ENCODE measurements at places on chromosomes 4 and X.

DNA sequence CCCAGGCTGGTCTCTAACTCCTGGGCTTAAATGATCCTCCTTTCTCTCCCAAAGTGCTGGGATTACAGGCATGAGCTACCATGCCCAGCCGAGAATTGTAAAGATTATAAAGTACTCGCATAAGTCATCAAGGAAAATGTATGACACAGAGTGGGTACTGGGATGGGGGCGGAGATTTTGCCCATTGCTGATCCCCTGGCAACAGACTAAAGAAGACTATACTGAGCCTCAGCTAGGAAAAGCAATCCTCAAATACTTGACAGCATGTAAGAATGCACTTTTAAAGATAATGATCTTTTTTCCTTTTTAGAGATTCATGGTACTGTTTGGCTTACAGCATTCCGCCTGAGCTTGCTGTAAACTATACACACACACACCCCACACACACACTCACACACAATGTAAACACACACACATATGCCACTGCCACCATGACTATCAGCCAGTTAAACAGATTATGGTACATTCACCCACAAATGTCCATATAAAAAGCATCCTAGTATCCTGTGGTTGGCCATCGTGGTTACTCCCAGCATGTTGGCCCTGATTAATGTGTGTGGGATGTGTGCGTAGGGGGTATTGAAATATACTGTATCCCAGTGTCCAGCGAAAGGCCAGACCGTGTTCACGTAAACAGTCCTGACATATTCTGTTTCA, 113.0 kb downstream of the AMELX start:
- peak; percentile 58 for DNase-seq

DNA sequence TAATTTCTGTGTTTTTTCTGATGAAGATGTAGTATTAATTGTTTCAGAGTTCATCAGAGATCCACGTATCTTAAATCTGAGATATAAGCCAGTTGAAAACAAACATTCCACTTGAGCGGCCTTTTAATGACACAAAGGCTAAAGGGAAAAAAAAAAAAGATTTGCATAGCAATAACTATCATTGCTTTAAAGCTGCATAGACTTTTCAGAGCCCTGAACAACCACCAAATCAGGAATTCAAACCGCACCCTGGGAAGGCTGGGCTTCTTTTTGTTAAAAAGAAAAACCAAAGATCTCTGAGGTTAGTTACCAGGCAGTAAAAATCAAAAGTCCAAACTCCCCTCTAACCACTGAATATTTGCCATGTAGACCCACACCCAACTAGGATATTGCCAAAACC, 206.0 kb downstream of the HHIP start:
- peak; percentile 40 for DNase-seq

DNA sequence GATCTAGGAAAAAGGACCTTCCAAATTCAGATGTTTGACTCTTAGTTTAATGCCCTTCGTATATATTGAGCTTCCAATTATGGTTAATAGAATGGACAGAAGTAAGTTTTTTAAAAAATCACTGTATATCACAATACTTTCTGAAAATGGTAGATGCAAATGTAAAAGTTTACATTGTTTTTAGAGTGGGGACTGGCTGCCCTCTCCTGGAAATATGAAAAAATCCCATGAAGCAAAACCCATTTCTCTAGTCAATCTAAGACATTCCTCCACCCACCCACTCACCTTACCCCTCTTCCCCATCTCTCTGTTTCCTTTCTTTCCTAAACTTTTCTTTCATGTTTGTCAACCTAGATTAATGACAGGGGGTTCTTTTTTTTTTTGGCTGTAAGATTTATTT, 134.5 kb downstream of the ARHGAP6 start:
- DNase-seq = peak; percentile 37

DNA sequence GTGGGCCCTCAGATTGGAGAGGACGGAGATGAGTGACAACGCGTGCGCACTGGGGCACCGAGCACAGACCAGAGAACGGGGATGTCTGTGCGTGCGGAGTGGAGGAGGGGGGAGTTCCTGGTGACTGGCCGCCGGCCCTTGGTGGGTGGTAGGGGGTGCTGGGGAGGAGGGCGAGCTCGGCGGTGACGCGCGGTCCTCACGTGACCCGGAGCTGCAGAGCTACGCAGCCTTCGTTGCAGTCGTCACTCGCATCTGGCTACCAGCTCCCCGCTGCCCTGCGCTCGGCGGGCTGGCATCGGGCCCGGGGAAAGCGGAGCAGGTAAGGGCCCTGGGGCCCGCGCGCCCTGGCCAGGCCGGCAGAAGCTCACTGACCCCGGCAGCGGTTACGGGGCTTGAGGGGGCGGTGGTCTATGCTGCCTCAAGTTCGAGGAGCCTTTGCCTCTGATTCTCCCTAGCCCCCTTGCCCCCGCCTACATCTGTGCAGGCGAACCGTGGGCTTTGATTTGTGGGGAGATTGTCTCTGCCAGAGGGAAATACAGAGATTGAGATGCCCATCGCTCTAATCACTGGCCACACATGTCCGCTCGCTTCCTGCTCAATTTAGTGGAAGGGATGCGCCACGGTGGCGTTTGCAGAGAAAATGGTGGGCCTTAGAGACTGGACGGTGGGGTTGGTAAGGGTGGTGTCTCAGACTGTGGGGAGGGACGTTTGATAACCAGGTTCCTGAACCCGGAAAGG, at the start of gene ARMCX4:
TSS of gene ARMCX4 (plus strand) at position 245 of the 738 bp plus-strand sequence. CDS start 3,134 bp downstream, outside the sequence.
- DNase-seq = peak; percentile 55

- no peak for DNase-seq
These were observed 11.5 kb downstream of the CXCL8 start for GRCh38 chr4:73751830-73752229.

All from astrocyte of the spinal cord (primary cell).